ENCODE measurements at places on chromosomes 16 and 17. TPM values are rescaled to one million over a fixed set of nuclear protein-coding genes. Genes with fewer than 3 reads are reported as not detected.
A peak's percentile ranks its signal among the peaks of the same experiment; 100 is the strongest.

CCDC144A gene
- 3.8 TPM for total RNA-seq

FN3K gene
- total RNA-seq: 18.6 TPM

MEIOC gene
- not detected for total RNA-seq

SEPTIN12 gene
- not detected for total RNA-seq

TBC1D3D gene
- total RNA-seq: 0.71 TPM

TMC5 gene
- not detected for total RNA-seq

AKAP10 gene
- 39.1 TPM for total RNA-seq

NDUFAB1 gene
- total RNA-seq: 103 TPM

CD79B gene
- total RNA-seq: 2.1 TPM

MMP2 gene
- 82.3 TPM for total RNA-seq

GRCh38 chr17:9258115-9259015 is 237.1 kb downstream of the NTN1 start:
- DNase-seq: no peak

GRCh38 chr17:19590912-19591551 is 57.4 kb downstream of the SLC47A1 start:
- DNase-seq: no peak

- DNase-seq: no peak
These were observed 111.9 kb downstream of the CDH13 start for GRCh38 chr16:82738699-82739098.

DNA sequence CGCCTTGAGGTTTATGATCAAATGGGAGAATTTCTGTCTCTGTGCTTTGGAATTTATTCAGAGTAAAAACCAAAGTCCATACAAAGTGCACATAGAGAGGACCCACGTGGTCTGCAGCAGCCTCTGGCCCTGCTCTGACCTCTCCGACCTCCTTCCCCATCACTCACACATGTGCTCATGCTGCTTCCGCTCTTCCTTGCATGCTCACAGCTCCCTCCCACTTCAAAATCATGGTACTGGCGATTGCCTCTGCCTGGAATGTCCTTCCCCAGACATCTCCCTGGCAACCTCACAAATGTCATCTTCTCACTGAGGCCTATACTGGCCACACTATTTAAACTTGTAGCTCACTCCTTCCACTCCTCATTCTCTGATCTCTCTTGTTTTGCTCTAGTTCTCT is 418.0 kb downstream of the CA10 start:
- no peak for DNase-seq

GRCh38 chr16:89867918-89868317 is 5.5 kb upstream of the TCF25 start:
- no peak for DNase-seq

DNA sequence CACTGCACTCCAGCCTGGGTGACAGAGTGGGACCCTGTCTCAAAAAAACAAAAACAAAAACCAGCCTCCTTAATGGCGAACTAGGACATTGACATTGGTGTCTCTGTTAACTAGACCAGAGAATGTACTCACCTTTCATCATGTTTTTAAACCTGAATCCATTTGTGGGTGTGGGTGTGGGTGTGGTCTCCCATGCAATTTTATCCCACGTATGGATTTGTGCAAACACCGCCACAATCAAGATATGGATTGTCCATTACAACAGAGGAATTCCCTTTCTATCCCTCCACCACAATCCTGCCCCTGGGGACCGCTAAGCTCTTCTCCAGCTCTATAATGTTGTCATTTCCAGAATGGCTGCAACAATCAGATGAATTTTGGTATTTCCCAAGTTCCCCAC is 49.9 kb downstream of the DNAH17 start:
- no peak for DNase-seq

DNA sequence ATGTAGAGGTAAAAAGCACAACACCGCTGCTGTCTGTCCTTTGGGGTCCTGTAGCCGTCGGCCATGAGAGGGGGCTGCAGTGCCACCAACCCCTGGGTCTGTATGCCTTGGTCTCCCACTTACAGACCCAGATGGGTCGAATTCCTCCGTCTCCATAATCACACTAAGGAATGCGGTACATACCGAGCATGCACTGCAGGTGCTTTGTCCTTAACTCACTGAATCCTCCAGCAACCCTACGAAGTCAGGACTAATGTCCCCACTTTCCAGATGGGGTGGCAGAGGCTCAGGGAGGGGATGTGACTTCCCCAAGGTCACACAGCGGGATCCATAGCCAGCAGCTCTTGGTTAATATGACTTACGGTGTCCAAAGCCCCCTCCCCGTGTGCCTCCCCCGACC is 219.9 kb upstream of the CIBAR2 start:
- DNase-seq: no peak

DNA sequence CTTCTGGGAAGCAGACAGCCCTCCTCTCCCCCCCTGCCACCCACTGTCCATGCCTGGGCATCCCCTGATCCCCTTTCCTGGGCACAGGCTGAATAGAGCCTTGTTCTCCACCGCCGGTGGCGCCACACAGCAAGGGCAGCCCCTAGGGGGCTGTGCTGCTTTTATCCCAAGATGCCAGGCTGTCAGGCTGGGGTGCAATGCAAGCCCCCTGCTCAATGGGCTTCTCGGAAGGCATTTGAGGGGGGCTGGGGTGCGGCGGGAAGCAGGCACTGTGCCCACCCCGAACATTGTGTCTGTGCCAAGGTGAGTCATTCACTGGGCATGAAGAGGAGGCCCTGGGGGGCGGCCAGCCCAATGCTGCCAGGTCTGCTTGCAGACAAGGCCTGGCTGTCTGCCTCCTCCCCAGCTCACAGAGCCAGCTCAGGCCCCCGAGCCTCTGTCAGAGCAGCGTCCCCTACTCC is 1.5 kb upstream of the GFAP start:
- DNase-seq: peak; percentile 81

GRCh38 chr17:72118335-72119076 is 2.3 kb upstream of the SOX9 start:
- DNase-seq: peak; percentile 65

- no peak for DNase-seq
These were observed 160.6 kb downstream of the MAF start for GRCh38 chr16:79439901-79440300.

DNA sequence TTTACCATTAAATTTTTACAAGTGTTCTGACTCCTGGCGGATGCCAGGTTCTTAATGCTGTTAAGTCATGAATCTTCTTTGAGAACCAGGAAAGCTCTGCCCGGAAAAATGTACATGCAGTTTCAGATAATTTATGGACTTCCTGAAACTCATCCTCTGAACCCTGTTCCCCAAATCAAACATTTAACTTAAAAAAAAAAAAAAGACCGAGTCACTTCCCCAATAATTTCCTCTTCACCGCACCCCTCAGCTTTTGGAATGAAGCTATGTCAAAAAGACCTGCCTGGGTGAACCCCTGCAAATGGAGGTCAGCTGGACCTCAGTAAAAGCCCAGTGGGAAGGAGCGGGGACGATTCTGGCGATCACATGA is 15.0 kb downstream of the ZNF232 start:
- DNase-seq: no peak

- no peak for DNase-seq
These were observed 18.7 kb downstream of the CES4A start for GRCh38 chr16:67006930-67007658.

GRCh38 chr17:82097919-82098168 is 192 bp downstream of the FASN start:
- no peak for DNase-seq

DNA sequence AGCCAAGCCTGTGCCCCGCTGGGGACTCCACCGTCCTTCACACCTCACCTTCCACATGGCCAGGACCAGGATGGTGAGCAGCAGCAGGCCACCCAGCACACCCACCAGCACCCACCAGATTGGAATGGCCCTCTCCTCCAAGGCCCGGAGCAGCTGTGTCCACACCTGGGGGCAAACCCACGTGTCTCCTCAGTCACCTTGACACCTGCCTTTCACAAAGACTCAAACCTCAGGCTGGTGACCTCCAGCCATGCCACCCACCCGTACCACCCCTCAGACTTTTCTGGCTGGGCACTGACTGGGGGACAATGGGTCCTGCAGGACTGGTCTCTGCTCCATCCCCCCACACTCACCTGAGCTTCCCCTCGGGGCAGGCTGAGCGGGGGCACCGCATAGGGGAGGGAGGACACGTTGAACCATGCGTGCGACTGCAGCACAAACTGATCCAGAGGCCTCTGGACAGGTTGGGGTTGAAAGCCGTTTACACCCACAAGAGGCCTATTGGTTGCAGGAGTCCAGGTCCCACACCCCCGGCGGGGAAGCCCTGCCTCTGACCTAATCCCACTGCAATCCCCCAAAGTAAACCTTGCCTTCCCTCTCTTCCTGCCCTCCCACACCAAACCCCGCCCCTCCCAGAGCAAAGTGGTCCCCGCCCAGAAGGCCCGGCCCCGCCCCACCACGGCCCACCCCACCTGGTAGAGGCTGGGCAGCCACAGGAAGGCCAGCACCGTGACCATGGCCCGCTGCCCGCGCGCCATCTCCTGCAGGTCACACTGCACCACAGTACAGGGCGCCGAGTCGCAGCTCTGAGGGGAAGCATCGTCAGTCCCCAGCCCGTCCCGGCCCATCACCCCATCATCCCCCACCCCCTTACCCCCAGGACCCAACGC is 10.9 kb upstream of the FAM171A2 start:
- no peak for DNase-seq

DNA sequence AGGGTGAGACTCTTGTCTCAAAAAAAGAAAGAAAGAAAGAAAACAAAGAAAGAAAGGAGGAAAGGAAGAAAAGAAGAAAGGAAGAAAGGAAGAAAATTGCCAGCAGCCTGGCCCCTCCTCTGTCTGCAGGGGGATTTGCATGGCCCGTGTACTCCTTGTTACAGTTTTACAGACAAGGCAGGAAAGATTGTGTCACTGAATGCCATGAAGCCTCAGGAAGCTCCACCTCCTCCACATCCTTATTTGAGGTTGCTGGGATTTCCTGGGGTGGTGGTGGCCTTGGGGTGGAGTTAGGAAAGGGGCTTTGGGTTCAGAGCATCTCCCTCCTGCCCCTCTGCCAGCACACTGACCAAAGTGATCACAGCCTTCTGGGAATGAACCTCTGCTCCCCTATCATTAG is 23.6 kb downstream of the CFAP20 start:
- DNase-seq: no peak

- DNase-seq: peak; percentile 73
These were observed 47.8 kb upstream of the HAS3 start for GRCh38 chr16:69057400-69058378.

- no peak for DNase-seq
These were observed 24.1 kb upstream of the IL21R start for GRCh38 chr16:27377666-27378485.

DNA sequence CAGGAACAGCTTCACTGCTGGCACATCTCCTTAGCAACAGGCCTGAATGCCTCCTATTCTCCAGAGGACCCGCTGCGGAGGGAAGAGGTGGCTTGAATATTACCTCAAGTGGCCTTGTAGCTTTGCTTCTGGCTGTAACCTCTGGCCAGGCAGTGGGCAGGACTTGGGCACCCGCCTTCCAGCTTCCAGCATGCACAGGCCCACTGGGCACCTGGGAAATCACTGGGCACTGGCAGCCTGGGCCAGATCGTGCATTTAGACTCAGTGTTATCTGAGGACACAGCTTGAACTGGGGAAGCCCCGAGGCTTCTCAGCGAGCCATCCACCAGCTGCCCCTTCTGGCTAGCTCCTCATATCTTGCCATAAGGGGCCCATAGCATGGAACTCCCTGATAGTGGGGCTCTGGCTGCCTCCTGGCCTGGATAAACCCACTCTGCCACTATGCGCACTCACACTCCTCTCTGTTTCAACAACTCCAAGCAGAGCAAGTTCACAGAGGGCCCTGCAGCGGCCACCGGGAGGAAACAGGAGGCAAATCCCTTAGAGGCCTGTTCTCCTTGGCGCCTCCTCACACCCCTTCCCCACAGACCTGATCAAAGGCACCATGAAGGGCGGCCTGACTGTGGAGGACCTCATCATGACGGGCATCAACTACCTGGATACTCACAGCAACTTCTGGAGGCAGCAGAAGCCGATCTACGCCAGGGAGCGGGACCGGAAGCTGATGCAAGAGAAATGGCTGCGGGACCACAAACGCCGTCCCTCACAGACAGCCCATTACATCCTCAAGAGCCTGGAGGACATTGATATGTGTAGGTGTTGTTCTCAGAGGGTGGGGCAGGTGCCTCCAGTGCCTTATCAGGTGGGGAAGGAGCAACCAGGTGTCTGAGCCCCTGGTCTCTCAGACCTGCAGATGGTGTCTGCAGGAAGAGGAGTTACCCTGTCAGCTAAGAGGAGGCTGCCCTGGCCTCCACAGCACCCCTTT is 7.8 kb downstream of the ODAD4 start:
- DNase-seq: no peak

DNA sequence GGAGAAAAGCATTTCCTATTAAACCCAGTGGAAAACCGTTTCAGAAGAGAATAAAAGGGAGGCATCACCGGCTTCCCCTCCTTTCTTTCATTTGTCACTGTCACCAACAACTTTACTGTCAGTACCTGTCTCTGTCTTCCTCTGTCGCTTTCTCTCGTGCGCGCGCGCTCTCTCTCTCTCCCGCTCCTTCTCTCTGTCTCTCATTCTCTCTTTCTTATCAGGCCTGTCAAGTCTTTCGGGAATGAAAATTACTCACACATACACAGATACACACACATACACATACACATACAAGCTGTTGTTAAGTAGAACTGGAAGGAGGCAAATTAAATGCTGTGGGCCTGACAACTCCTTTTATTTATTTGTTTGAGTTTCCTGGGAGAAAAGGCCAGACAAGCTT is 17.6 kb downstream of the MYOCD start:
- no peak for DNase-seq

- peak; percentile 62 for DNase-seq
These were observed 28.8 kb downstream of the ZCCHC14 start for GRCh38 chr16:87463722-87464690.

- DNase-seq: no peak
These were observed 5.7 kb downstream of the HOXB2 start for GRCh38 chr17:48539177-48539576.

DNA sequence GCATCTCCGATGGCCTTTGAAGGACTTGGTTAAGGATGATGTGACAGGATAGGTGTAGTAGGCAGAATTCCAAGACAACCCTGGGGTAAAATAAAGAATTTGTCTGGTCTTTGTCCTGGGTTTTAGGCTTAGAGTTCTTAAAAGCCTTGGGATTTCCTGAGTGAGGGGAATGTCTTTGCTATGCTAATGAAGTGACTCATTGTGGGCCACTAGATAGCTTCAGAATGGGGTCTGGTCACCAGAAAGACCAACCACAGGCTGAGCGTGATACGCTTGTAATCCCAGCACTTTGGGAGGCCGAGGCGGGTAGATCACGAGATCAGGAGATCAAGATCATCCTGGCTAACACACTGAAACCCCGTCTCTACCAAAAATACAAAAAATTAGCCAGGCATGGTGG is 182.8 kb upstream of the TOX3 start:
- no peak for DNase-seq

DNA sequence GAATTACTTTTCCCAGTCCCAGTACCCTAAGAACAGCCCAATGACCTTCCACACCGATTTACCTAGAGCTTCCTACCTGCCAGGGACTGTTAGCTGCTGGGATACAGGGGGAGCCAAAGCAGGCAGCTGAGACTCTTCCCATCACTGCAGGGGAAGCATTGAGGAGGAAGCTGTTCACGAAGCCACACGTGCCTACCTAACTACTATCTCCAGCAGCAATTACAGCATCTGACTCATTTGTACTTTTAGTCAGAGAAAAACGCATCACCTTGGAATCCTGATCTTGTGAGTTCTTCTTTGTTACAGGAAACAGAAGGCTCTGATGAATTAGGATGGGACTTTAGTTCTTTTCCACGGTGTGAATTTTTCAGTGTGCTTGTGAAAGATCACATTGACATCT is 113.7 kb upstream of the DHX40 start:
- no peak for DNase-seq
